Effector memory CD4-positive, alpha-beta T cell (primary cell): ENCODE measurements at places on chromosomes 12 and 14.

GRCh38 chr12:119957135-119957534 is 31.9 kb upstream of the BICDL1 start:
- no peak overlapping the region for H3K4me3 ChIP-seq
- DNase-seq: no peak
- H3K27me3 ChIP-seq: no peaks in the 10 kb centered on the region
- H3K27ac ChIP-seq: no peak overlapping the region
- H3K4me1 ChIP-seq: no peaks in the 10 kb centered on the region
- no peaks in the 10 kb centered on the region for H3K36me3 ChIP-seq

- no peak for DNase-seq
- H3K36me3 ChIP-seq: no peaks in the 10 kb centered on the region
- no peak overlapping the region for H3K27ac ChIP-seq
- peaks cover 11% of the 10 kb centered on the region for H3K4me1 ChIP-seq
Measured at GRCh38 chr14:104863923-104864266, 1.2 kb upstream of the CEP170B start.

DNA sequence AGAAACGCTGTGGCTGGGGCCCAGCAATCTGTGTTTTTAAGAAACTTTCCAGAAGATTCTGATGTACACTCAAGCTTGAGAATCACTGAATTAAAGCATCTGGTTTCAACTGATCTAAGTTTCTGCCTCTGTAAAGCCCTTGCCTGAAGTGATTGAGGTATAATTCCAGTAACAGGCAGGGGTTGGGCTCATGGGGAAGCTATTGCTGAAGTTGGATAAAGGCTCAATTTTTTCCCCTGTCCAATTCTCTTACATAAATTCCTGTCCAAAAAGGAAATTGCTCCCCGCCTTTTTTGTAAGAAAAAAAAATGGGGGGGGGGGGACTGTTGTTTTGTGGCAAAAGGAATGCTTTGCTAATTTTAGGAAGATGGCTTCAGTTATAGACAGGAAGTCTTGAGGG is 337.4 kb downstream of the NUAK1 start:
- H3K4me1 ChIP-seq: no peaks in the 10 kb centered on the region
- no peak overlapping the region for H3K4me3 ChIP-seq
- no peak for DNase-seq
- H3K27ac ChIP-seq: no peak overlapping the region
- no peaks in the 10 kb centered on the region for H3K36me3 ChIP-seq

DNA sequence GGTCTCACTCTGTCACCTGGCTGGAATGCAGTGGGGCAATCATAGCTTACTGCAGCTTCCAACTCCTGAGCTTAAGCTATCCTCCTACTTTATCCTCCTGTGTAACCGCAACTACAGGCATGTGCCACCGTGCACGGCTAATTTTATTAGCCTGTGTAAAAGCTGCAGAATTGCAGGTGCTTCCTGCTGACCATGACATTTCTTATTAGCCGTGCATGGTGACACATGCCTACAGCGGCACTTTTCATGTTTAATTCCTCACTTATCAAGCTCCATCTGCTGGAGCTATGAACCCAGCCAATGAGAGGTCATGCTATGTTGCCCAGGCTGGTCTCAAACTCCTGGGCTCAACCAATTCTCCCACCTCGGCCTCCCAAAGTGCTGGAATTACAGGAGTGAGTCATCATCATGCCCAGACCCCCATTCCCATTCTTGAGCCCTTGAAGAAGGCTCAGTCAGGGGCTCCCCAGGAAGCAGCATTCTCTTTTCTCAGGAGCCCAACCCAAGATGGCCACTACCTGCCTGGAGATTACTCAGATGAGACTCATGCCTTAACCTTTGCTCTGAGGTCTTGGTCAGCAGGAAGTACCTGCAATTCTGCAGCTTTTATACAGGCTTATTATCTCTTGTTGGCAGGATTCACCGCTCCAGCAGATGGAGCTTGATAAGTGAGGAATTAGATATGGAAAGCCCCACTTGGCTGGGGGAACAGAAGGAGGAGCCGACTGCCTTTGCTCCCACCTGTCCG is 503.2 kb downstream of the MED13L start:
- no peak overlapping the region for H3K4me3 ChIP-seq
- H3K27me3 ChIP-seq: no peaks in the 10 kb centered on the region
- no peak overlapping the region for H3K27ac ChIP-seq

GRCh38 chr12:53916788-53917655 is 21.6 kb upstream of the HOXC13 start:
- H3K4me3 ChIP-seq: no peak overlapping the region
- no peaks in the 10 kb centered on the region for H3K36me3 ChIP-seq
- H3K27ac ChIP-seq: no peak overlapping the region
- peaks cover 6% of the 10 kb centered on the region for H3K27me3 ChIP-seq
- no peaks in the 10 kb centered on the region for H3K4me1 ChIP-seq

- no peaks in the 10 kb centered on the region for H3K27me3 ChIP-seq
- H3K27ac ChIP-seq: no peak overlapping the region
- no peaks in the 10 kb centered on the region for H3K36me3 ChIP-seq
Measured at GRCh38 chr12:56434828-56435227, 14.4 kb downstream of the TIMELESS start.

DNA sequence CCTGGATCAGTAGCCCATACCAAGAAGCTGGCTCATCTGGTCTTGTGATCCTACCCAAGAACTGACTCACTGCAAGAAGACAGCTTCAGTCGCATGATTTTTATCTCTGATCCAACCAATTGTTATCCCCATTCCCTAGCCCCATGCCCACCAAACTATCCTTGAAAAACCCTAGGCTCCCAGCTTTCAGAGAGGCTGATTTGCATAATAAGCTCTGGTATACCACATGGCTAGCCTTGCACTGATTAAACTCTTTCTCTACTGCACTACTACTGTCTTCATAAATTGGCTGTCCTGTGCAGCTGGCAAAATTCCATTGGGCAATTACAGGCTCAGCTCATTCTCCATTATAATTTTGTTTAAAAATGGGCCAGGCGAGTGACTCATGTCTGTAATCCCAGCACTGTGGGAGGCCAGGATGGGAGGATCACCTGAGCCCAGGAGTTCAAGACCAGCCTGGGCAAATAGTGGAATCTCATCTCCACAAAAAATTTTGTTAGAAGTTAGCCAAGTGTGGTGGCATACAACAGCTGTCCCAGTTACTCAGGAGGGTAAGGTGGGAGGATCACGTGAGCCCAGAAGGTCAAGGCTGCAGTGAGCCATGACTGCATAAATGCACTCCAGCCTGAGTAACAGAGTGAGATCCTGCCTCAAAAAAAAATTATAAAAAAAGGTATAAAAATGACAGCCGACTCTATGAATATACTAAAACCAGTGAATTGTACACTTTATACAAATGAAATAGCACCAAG is 76.7 kb upstream of the EIF5 start:
- H3K4me3 ChIP-seq: no peak overlapping the region
- no peaks in the 10 kb centered on the region for H3K27me3 ChIP-seq
- peaks cover 6% of the 10 kb centered on the region for H3K4me1 ChIP-seq
- no peak for DNase-seq
- no peaks in the 10 kb centered on the region for H3K36me3 ChIP-seq

GRCh38 chr14:21505012-21505553 is 6.1 kb downstream of the METTL3 start:
- H3K27ac ChIP-seq: peak overlapping the region; percentile 31
- DNase-seq: no peak
- peaks cover 8% of the 10 kb centered on the region for H3K4me1 ChIP-seq
- H3K27me3 ChIP-seq: no peaks in the 10 kb centered on the region
- peaks cover 25% of the 10 kb centered on the region for H3K36me3 ChIP-seq

DNA sequence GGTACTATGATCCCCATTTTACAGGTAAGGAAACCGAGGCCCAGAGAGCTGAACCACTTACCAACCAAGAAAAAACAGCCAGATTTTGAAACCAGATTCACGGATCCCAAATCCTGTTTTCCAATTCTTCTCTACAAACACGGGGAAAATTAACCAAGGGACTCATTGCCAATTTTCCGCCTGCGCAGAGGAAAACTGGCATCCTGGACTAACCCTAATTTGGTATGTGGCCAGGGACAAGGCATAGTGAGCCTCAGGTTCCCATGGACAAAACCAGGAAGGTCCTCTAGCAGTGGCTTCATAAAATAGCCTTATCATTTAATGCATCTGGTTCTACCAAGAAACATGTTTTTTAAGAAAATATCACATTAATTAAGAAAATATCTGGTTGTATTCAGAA is 517.3 kb downstream of the MED13L start:
- H3K4me1 ChIP-seq: no peaks in the 10 kb centered on the region
- no peak for DNase-seq
- no peak overlapping the region for H3K4me3 ChIP-seq
- H3K36me3 ChIP-seq: no peaks in the 10 kb centered on the region
